ENCODE measurements at places on chromosomes 6 and 20. TPM values are rescaled to one million over a fixed set of nuclear protein-coding genes. Genes with fewer than 3 reads are reported as not detected.
A peak's percentile ranks its signal among the peaks of the same experiment; 100 is the strongest.

DNA sequence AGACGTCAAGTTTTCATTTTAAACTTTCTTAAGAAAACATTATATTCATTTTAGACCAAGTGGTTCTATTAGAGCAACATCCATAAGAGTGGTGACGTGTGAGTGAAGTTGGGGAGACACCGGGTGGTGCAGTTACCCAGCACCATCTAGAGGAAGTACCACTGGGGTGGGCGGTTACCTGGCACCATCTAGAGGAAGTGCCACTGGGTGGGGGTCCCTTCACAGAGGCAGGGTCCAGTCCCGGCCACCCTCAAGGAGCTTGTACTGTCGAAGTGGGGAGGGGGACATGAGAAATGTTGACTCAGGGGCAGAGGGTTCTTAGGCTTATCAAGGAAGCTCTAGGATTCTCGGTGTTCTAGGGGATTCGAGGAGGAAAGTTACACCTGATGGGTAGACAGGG, 26.2 kb downstream of the PHACTR3 start:
- no peak for DNase-seq

- DNase-seq: no peak
Observed at GRCh38 chr6:127710668-127711067, 133.7 kb downstream of the C6orf58 start.

DNA sequence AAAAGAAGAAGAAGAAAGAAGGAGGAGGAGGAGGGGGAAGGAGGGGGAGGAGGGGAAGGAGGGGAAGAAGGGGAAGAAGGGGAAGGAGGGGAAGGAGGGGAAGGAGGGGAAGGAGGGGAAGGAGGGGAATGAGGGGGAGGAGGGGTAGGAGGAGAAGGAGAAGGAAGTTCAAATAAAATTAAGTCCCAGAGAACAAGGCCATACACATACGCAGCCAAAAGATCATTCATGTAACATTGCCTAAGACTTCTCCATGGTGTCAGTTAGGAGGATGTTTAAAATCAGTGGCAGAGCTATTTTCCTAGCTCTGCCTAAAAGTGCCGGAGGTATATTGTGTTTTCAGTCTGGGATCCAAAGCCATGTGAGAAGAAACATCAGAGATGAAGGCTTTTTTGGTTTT, 75.8 kb downstream of the PLCB4 start:
- DNase-seq: no peak

DNA sequence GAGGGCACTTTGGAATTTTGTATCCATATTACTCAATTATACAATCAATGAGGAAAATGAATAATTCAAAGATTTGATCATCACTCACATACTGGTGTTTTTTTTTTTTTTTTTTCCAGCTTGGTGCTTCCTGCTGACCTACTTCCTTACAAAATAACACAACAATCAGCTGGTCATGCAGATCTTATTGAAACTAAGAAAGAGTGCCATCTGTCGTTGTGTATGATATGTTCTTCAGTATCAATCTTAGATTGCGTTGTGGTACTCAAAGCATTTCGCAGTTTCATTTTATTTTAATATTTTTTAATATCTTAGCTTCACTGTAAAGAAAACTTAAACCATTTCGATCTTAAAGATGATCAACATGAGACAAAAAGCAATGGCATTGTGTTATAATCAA, 155.6 kb downstream of the OGFRL1 start:
- no peak for DNase-seq

DNA sequence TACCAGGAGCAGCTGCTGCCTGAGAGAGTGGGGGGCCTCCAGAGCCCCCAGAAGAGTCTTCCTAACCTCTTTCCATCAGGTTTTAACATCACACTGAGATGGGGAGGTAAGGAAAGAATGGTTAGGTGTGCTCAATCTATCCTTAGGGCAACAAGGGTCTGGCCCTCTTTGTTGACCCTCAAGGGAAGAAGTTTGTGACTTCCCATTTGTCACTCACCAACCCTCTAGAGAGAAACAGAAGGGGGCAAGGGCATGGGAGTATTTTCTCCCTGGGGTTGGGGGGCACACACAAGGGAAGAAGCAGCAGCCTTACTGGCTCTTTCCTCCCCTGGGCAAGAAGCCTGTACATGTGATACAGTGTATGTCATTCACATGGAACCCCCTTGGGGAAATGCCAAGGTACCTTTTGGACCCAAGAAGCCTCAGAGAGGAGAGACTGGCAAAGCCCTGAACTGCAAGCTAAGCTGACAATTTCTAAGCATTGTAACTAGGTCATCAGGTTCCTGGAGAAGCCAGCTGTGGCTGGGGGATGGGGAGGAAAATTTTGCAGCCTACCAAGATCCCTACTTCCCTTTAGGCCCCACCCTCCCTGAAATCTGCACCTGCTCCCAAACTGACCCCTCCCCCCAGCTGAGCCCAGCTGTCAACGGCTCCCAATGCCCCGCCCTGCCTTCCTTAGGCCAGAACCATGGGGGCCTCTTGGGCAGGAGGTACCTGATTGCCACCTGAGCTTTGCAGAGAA, 14.5 kb downstream of the BCL2L1 start:
- peak; percentile 80 for DNase-seq

- DNase-seq: peak; percentile 69
Observed at GRCh38 chr6:24855395-24856245, 56.9 kb upstream of the ARMH2 start.

GRCh38 chr6:131828951-131829350, 21.1 kb downstream of the ENPP1 start:
- no peak for DNase-seq

DNA sequence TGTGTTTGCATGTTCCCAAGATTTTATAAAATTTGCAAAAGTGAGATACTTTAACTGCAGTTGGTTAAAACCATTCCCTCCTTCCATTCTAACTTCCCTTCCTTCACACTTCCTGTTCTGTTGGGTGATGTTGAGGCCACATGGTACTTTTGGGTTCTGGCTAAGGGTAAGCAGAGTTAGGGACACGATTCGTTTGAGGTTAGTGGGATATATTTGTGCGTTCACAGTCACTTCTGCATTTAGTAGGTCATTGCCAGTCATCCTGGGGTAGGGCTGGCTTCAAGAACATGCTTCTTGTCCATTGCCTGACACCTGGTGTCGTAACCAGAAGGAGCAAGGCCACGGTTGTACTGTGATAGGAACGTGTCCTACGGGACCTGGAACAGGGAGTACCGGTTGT, 340.1 kb downstream of the ZFAND3 start:
- no peak for DNase-seq

DNA sequence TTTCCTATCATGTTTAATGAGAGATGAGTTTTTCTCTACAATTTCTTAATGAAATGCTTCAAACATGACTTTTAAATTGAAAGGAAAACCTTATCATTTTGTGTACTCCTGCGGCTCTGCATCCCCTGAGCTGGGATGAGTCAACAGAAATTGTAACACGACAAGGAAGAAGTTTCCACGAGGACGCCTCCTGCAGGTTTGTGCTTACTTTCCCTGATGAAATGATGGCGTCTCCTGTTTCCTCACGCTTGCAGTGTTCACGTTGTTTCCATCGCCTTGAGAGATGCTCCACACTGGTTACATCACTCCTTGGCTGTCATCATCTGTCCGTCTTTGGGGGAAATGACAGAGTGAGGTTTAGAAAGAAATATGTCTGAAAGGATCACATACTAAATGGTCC, 233.7 kb upstream of the ZFP64 start:
- no peak for DNase-seq

GRCh38 chr6:34645627-34646026, 50.9 kb downstream of the ILRUN start:
- DNase-seq: no peak

GRCh38 chr20:47300071-47300470, 56.4 kb downstream of the ZMYND8 start:
- DNase-seq: no peak

DNA sequence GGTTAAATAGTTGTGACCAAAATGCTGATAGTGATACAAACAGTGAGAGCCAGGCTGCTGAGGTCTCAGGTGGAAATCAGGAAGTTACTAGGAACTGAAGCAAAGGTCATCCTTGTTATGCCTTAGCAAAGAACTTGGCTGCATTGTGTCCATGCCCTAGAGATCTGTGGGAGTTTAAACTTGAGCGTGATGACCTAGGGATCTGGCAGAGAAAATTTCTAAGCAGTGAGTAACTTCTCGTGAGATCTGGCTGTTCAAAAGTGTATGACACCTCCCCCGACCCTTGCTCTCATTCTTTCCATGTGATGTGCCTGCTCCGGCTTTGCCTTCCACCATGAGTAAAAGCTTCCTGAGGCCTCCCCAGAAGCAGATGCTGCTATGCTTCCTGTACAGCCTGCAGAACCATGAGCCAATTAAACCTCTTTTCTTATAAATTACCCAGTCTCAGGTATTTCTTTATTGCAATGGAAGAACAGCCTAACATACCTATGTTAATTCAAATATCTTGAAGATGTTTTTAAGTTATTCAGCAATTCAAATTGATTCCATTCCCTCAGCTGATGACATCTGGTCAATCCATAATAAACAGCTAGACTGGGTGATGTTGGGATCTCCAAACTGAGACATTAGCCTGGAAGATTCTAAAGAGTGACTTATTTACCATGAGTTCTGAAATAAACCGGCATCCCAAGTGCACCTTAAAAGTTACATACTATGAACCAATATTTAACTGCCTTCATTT, 33.8 kb downstream of the KIF16B start:
- DNase-seq: no peak

- DNase-seq: no peak
Observed at GRCh38 chr6:165404697-165405096, 95.3 kb upstream of the C6orf118 start.

DNA sequence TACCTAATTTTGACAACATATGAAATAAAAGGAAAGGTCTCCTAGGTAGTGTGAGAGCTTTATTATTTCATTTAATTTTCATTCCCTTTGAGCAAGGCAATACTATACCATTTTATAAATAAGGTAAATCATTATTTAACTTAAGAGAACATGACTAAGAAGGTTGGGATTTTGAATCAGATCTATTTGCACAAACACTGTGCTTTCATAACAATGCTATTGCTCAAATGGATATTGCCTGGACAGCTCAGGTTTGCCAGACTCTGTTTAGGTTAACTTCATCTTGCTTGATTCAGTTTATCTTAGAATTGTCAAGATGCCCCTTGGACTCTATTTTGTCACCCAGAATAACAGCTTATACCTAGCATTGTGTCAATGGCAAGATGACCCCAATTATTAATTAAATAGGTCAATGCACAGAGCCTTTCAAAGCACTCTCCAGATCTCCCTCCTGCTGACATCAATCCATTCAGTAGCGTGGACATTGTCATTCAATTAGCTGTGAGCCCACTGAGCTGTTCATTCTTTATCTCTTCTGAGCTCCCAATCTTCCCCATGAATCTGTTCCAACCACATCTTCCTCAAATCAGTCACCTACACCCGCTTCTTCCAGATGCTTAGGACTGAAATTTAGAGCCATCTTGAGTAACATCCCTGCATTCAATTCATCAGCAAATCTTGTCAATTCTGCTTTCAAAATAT, 42.1 kb upstream of the TMEM30A start:
- DNase-seq: no peak

- DNase-seq: no peak
Observed at GRCh38 chr6:78561015-78561414, 306.3 kb upstream of the IRAK1BP1 start.

DNA sequence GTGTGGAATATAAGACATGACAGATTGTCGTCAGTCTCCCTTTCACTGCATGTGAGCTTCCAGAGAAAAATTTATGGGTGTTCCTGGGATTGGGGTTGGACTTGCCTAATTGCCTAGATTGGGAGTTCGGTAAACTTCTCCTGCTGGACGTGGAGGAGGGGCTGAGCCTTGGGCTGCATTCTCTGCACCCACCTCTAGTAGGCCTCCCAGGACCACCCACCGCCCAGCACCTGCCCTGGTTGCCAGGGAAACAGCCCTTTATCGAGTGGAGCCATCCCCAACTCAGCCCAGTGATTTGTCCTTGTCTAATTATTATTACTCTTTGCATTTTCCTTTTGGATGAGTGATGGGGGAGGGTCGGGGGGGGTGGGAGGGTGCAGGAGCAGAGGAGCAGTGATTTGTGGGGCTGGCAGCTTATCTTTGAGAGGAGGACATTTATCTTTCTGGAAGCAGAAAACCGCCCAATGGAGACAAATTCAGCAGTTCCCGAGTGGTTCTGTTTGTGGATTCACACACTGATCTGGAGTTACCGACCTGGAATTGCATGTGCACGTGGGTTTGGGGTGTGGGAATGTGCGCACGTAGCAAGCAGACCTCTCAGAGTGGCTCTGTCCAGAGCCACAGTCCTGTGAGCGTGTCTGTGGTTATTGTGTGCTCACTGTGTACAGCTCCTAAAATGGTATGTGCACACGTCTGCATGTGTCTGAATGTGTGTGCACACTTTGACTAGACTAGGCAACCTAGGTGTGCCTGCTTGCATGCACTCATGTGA, 104.5 kb downstream of the DHX35 start:
- DNase-seq: no peak

DNA sequence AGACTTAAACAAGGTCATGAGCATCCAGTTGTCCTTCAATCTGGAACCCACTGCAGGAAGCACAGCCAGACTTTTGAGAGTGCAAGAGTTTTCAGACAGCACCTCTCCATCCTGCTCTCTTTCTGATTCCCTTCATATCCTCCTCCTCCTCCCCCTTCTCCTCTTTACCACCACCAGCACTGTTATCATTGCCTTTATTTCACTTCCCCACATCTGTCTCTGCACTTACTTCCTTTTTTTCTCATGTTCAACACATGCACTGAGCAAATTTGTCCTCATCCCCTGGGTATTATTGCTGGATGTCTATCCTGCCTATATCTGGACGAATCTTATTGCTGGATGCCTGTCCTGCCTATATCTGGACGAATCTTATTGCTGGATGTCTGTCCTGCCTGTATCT, 554.8 kb downstream of the DHX35 start:
- no peak for DNase-seq

- no peak for DNase-seq
Observed at GRCh38 chr6:76166297-76166696, 93.8 kb upstream of the IMPG1 start.

The C6orf132 gene
- polyA plus RNA-seq: 99.2 TPM

The ZBTB46 gene
- 1.8 TPM for polyA plus RNA-seq

The EDN1 gene
- polyA plus RNA-seq: 4.4 TPM

The SLC22A2 gene
- not detected for polyA plus RNA-seq

The FRMD1 gene
- polyA plus RNA-seq: 9.8 TPM

The TCF21 gene
- polyA plus RNA-seq: 43.0 TPM

The DSP gene
- 53.9 TPM for polyA plus RNA-seq

The PROKR2 gene
- polyA plus RNA-seq: not detected
